ENCODE measurements at places on chromosomes 4 and X.

GRCh38 chrX:155113097-155113496 is 41.8 kb downstream of the BRCC3 start:
- no peak for DNase-seq

DNA sequence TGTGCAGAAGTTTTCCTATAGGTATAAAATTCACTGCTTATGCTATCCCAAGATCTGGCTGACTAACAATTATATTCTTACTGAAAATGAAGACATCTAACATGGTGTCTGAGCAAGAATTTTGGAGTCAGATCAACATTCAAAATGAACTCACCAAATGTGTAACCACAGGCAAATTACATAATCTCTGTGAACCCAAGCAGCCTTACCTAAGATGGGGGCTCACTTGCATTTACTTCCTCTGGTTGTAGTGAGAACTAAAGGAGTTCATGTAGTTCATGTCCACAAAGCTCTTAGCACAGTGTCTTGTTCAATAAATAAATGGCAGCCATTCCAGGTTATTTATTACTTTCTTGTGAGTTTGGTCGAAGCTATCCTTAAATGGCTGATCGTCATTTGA is 163.9 kb upstream of the LCORL start:
- DNase-seq, result no peak

DNA sequence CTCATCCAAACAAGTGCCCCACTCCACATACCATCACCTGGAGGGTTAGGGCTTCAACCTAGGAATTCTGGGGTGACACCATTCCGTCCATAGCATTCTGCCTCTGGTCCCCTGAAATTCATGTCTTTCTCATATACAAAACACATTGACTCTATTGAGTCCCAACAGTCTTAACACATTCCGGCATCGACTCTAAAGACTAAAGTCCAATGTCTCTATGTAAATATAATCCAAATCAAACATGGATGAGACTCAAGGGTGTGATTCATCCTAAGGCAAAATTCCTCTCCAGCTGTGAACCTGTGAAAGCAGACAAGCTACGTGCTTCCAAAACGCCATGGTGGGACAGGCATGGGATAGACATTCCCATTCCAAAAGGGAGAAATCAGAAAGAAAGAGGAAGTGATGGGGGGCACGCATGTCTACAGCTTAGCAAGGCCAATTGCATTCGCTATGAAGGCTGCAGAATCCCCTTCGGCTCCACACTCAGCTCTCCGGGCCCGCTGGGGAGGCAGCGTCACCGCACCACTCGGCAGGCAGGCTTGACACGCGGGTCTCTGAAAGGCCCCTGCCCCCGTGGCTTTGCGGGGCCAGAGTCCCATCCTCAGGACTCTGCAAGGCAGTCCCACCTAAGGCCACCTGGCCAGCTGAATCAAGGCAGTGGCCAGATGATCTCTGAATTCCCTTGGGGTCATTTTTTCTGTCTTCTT is 53.2 kb downstream of the ADRA2C start:
- no peak for DNase-seq

DNA sequence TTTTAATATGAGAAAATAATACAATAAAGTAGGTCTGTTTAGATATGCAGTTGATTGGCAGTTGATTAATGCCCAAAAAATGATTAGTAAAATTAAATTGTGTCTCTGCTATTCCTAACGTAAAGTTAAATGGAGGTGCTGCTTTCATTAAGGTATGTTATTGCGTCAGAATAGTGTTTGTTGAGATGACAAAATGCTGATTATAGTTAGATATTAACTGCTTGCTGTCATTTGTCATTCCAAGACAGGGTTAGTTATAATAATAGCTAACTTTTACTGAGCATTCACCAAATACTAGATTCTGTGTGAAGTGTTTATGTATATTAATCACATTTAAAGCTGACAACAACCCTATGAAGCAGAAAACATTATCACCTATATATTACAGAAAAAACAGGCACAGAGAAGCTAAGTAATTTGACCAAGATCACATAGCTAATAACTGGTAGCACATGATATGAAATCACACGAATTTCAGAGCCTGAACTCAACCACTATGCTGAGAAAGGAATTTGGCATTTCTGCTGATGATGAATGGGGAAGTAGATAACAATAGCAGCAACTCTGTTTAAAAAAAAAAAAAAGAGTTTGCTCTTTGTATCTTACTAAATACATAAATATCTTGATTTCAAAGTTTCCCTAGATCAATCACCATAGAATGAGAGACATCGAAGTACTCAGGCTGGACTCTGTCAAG is 59.7 kb upstream of the WDR44 start:
- DNase-seq, result no peak

- no peak for DNase-seq
Observed at GRCh38 chrX:72100824-72101351, 30.8 kb downstream of the RTL5 start.

All from caudate nucleus (tissue), 63 donors.